Islet precursor cell (in vitro differentiated cells): ENCODE measurements at places on chromosomes 6 and 20.

GRCh38 chr6:123402052-123402451 lies 234.7 kb downstream of the TRDN start:
- no peak for DNase-seq

DNA sequence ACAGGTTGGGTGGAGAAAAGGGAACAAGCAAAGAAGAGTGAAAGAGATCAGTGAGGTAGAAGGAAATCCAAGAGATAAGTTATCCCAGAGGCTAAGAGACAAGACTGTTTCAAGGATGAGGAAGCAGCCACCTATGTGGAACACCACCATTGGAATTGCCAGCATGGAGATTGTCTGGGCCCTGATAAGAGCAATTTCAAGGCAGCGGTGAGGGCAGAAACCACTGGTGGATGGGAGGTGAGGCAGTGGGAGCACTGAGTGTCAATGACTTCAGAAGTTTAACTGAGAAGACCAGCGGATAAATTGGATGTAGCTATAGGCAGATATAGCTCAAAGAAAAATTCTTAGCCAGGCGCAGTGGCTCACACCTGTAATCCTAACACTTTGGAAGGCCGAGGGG lies 56.7 kb downstream of the SNX5 start:
- no peak for DNase-seq

DNA sequence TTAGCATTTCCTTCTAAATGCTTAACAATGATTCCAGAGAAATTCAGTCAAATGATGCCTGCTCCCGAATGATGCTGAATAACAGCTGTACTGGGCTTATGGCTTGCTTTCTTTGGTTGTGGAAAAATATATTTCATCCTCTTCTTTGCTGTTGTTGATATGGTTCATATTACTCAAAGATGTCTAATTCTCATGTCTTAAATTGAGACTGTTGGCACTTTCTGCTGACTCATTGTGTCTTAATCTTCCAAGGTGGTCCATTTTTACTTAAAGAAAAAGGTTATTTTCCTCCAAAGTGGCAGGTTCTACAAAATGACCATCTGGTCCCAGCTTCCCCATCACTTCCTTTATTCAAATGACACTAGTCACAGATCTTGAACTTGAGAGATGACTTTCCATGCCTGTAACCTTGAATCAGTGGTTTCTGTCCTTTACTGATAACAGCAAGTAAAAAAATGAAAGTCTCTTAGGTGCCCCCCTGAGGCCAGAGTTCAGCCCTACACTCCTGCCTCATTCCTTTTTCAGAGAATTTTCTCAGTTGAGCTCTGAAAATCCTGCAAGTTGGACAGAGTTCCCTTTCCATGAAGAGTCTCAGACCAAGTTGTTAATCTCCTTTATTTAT lies 6.9 kb downstream of the SNAP25 start:
- DNase-seq: no peak

- DNase-seq: peak; percentile 67
Measured at GRCh38 chr20:19775353-19776253, 17.5 kb downstream of the RIN2 start.

DNA sequence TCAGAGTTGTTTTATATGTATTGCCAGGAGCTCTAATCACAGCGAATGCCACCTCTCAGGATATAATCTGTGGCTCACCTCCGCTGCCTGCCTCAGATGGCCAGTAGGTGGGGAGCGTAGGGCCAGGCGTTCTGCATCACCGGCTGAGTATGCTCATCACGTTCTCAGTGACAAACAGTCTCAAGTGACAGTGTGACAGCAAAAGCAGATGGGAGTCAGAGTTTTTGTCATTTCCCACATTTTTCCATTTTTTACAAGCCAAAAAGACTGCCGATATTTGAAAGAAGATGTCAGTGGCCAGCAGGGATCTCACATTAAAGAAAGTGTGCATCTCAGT lies 208.7 kb downstream of the ALDH8A1 start:
- peak; percentile 54 for DNase-seq

GRCh38 chr6:143936778-143937667 lies 71.0 kb downstream of the PLAGL1 start:
- no peak for DNase-seq

DNA sequence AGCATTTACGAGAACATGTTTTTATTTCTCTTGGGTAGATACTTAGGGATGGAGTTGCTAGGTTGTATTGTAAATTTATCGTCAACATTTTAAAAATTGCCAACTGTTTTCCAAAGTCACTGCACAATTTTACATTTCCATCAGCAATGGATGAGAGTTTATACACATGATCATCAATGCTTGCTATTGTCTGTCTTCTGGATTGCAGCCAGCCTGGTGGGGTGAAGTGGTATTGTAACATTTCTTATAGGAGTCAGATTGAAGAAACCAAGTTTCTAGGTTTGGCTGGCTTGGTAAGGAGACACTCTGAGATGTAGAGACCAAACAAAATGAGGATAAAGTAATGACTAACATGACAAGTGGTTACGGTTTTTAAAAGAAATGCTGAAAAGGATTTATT lies 57.1 kb upstream of the HDDC2 start:
- DNase-seq: no peak

- DNase-seq: no peak
Measured at GRCh38 chr6:158286413-158286812, 25.9 kb upstream of the TULP4 start.

GRCh38 chr6:2119275-2119674 lies 126.1 kb downstream of the GMDS start:
- DNase-seq: no peak

DNA sequence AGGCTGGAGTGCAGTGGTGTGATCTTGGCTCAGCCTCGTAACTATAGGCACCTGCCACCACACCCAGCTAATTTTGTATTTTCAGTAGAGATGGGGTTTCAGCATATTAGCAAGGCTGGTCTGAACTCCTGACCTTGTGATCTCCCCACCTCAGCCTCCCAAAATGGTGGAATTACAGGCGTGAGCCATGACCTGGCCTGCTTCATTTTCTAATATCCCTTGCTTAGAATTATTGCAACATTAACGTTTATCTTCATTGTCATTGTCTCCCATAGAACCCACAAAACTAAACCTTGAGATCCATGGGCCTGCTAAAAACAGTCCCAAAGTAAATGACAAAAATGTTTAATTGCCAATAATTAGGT lies 6.1 kb downstream of the EEF1A1 start:
- DNase-seq: peak; percentile 58

- DNase-seq: no peak
Measured at GRCh38 chr6:138336221-138336620, 41.5 kb upstream of the SMIM28 start.

DNA sequence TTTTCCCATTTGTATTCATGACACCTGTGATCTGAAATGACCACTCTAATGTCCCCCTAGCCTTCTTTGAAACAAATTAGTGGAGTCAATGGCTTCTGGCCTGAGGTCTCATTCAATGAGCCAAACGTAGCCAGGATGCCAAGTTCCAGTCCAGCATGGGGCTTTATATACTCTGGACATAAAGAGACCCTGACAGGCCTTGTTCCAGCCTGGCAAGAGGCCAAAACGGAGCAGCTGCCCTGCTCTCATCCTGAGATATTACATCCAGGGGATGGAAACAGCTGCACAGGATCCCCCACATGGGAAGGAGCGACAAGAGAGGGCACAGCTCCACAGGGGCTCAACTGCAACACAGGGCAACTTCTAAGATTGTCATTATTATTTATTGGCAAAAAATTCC lies 437.8 kb downstream of the CDH26 start:
- DNase-seq: no peak

GRCh38 chr20:62585461-62585970 lies 56.8 kb upstream of the SLCO4A1 start:
- DNase-seq: no peak
